ENCODE measurements at places on chromosomes 5 and 9.
A peak's percentile ranks its signal among the peaks of the same experiment; 100 is the strongest.

GRCh38 chr9:109456811-109457210, 41.3 kb downstream of the PTPN3 start:
- DNase-seq = no peak

GRCh38 chr5:67495072-67495471, 298.5 kb upstream of the CD180 start:
- DNase-seq = peak; percentile 39

DNA sequence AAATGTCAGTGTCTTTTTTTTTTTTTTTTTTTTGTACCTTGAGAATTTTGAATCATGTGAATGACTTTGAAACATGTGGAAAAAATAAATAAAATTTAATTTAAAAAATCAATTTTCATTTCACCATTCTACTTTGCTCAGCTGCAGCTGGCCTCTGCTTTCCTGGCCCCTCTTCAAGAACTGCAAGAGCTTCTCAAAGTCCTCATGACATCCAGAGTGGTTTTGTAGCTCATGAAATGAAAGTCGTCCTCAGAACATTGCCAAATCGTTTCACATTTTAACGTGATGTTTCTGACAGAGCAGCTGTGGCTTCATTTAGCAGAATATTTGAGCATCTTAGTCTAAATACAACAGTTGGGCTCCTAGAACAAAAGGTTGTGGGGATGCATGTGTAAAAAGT, 47.9 kb upstream of the TMEM215 start:
- no peak for DNase-seq

GRCh38 chr9:127137640-127138360, 15.4 kb upstream of the ANGPTL2 start:
- no peak for DNase-seq

- DNase-seq = no peak
Measured at GRCh38 chr5:54281960-54282692, 28.2 kb downstream of the ARL15 start.

- no peak for DNase-seq
Measured at GRCh38 chr9:121732886-121733285, 81.5 kb downstream of the DAB2IP start.

- no peak for DNase-seq
Measured at GRCh38 chr5:87069974-87070608, 197.6 kb upstream of the RASA1 start.

GRCh38 chr5:124651663-124652513, 94.6 kb downstream of the ZNF608 start:
- DNase-seq = peak; percentile 90

GRCh38 chr5:38190111-38190510, 68.2 kb upstream of the EGFLAM start:
- no peak for DNase-seq

DNA sequence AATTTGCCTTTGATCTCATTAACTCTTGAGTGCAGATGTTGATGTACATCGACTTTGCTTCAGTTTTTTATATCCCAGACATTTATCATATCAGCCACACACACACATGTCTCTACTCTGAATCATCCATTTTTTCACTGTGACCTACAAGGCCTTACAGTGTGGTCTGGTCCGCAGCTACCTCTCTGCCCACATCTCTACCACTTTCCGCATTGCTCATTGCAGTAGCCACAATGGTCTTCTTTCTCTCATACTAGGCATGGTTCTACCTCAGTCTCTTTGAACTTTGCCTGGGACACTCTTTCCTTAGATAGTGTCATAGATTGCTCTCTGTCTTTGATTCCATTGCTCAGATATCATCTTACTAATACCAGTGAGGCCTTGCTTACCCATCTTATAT, 87.9 kb upstream of the FSD1L start:
- DNase-seq = no peak

DNA sequence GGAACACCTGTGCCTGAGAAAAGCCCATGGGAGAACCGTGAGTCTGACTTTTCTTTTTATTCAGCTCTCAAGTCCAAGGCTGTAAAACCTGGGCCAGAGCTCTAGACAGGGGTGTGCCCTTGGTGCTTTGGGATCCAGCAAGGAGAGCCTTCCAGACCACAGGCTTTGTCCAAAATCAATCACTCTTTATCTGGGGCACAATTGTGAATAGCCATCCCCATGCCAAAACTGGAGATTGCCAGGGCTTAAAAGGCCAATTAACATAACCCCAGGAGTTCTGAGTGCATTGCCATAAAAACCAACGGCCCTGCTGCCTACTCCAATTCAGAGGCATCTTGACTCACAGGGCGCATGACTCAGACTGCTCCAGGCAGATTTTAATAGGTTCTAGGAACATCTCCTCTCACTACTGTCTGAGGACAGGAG, 391.8 kb downstream of the ARHGEF28 start:
- peak; percentile 79 for DNase-seq

- DNase-seq = no peak
Measured at GRCh38 chr5:143236682-143237081, 166.8 kb downstream of the NR3C1 start.

GRCh38 chr5:89597878-89598277, 714.9 kb upstream of the MEF2C start:
- DNase-seq = no peak

- peak; percentile 48 for DNase-seq
Measured at GRCh38 chr5:152560512-152561137, 155.5 kb upstream of the NMUR2 start.

GRCh38 chr5:77952636-77953212, 176.6 kb upstream of the TBCA start:
- no peak for DNase-seq

- DNase-seq = no peak
Measured at GRCh38 chr9:89038382-89039103, 47.3 kb downstream of the S1PR3 start.

DNA sequence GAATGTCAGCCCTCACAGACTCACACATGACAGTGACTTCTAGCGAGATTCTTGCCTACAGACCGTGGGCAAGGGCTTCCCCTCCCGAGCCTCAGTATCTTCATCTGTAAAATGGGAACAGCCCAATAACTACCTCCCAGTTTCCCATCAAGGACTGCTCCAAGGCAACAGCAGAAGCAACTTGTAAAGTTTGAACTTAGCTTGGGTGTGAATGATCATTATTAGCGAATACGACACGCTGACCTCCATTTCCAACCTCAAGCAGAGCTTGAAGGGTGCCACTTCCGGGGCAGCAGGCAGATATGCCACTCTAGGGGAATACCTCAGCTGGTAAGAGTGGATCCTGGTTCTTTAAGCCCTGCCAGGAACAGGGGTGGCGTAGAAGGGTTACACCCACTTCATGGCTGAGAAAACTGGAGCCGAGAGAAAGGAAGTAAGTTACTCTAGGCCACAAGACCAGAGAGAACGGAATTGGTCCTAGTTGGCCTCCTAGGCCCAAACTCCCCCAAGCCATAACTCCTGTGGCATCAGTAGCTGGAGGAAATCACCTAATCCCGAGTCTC, 2.0 kb downstream of the RNF44 start:
- DNase-seq = no peak

- DNase-seq = no peak
Measured at GRCh38 chr9:27990524-27990923, 417.2 kb upstream of the C9orf72 start.

DNA sequence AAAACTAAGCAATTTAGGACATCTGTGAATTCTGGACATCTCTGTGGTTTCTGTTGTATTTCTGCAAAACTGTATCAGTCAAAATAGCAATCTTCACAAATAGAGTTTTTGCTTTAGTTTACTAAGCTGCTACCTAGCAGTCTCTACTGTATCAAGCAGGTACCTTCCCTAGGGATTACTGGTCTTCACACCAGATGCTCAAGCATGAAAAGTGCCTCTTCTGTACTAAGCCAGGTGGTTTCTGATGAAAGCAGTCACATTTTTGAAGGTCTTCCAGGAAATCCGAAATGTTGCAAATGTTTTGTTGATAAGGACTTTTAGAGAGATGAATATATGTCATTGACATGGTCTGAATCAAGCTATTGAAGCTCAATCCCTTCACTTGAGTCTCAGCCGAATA, 540.0 kb downstream of the KCTD16 start:
- no peak for DNase-seq

- DNase-seq = no peak
Measured at GRCh38 chr5:130715541-130715940, 449.5 kb downstream of the HINT1 start.

GRCh38 chr9:81716409-81716808, 27.1 kb upstream of the TLE1 start:
- no peak for DNase-seq

DNA sequence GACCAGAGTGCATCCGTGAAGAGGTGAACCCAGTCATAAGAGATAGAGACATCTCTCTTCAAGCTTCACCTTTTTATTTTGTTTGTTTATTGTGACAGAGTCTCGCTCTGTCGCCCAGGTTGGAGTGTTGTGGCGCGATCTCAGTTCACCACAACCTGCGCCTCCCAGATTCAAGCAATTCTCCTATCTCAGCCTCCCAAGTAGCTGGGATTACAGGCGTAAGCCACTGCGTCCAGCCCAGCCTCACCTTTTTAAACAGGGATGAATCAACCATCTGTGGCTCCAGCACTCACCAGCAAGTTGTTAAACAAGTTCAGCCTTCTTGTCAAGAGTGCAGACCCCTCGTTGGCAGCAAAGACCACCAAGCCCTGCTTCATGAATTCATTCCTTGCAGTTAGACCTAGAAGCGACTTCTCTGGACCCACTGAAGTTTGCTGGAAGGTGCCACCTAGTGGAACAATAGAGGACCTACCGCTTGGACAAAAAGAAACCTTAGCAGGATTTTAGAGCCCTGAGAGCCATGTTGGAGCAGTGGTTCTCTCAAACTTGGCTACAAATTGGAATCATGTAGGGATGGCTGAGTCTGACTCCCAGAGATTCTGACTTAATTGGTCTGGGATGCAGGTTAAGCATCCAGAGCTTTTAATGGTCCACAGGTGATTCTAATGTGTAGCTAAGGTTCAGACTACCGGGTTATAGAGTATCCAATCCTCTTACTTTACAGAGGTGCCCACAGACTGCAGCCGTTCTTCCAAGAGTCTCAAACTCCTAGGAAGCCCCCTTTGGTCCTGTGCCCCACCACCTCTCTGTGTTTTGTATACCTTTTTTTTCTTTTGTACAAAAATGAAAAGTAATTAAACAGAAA, 10.5 kb upstream of the GALNT10 start:
- DNase-seq = peak; percentile 59

GRCh38 chr9:111986035-111986556, 89.5 kb downstream of the UGCG start:
- DNase-seq = no peak

- no peak for DNase-seq
Measured at GRCh38 chr5:96067251-96067650, 105.6 kb upstream of the ELL2 start.

DNA sequence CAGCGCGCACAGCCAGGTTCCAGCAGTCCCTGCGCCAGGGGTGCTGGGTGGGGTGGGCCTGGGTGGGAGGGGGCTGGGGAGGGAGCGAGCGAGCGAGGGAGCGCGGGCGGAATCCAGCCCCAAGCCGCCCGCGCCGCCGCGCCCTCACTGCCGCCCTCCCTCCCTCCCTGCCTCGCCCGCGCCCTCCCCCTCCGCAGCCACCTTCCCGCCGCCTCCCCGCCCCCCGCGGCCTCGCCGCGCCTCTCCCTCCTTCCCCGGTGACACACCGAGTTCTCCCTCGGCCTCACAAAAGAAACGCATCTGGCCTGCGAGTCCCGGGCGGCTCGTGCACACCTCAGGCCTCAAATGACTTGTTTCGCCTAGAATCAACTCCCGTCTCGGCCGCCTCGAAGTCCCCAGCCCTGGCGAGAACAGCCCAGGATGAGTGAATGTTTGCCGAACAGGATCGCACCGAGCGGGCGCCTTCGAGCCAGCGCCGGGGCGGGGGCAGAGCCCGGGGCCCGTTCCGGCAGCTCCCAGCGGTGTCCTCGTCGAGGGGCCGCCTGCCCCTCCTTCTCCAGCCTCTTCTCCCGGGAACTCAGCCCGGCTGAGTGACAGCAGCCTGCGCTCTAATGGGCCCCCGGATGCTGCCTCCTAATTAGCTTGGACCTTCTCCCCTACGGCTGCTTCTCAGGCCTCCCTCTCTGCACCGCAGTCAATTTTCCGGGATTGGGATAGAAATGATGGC, 371 bp upstream of the PITX1 start:
- peak; percentile 53 for DNase-seq

- peak; percentile 28 for DNase-seq
Measured at GRCh38 chr5:71932131-71932654, 175.1 kb upstream of the MAP1B start.

DNA sequence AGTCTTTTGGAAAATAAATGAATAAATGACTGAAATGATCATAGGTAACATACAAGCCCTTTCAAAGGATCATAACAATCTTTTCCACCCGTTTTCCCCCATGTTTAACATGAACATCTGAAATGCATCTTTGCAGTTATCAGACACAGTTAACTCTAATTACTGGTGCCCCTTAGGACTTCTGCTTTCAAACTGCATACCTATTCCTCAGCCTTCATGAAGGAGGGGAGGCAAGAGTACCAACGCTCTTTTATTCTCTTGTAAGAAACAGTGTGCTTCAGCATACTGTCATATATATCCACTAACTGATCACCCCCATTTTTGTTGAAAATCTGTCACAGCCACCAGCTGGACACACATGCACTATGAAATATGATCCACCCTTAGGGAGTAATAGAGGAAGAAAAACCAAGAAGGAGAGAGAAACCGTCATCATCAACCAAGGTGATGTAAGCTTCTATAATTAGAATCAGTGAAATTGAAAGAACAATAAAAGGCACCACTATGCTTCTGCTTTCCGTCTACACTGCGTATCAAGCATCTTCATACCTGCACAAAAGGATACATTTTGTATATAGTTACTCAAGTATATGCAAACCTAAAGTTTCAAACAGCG, 98.7 kb downstream of the RAPGEF6 start:
- DNase-seq = peak; percentile 75
